ENCODE measurements at places on chromosomes 2 and 18.
A peak's percentile ranks its signal among the peaks of the same experiment; 100 is the strongest.

DNA sequence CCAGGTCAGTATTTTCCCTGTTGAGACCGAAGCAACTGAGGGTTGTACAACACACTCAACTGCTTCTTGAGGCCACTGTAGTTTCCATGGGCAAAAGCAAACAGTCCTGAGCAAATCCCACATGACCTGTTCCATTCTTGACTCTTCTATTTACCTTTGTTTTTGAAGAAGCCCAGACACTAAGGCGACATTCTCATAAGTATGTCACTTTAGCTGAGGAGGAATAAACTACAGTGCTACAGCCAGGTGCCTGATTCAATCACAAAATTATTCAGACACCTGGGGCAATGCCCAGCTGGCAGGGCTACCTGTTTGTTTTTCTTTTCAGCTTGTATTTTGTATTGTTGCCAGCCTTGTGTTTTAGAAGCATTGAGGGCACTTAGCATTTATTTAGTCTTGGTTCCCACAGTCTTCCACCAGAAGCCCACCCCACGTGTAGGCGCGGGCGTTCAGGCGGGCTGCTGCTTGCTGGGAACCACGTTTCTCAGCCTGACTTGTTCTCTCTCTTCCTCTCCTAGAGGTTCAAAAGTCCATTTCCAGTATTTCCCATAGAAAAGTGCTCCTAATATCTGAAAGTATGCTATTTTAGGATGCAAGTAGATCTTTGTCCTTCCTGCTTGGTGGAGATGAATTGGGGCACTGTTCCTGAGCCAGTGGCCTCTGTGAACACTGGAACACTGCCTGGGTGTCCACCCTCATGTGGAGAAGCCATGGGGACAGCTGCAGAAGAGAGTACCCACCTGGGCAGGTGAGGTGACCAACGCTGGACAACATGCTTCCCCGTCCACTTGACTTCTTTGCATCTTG, 99.0 kb upstream of the COPS8 start:
- DNase-seq: no peak

DNA sequence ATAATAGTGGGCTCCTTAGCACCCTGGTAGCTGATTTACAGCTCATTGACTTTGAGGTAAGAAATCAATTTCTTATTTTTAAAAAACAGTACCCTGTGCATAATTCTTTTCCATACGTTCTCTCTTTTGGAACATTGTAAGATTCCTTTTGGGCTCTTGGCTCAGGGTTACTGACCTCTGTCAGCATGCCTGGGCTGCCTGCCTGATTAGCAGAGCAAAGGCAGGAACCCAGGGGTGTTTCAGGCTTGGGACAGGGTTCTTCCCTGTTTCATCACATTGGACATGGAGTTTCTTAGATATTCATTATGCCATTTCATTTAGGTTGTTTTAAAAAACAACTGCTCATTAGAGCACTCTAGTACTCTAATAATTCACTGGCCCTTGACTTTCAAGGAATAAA, 73.8 kb upstream of the ITM2C start:
- no peak for DNase-seq

- no peak for DNase-seq
Measured at GRCh38 chr2:126368758-126369157, 287.2 kb upstream of the GYPC start.

- DNase-seq: no peak
Measured at GRCh38 chr2:157327200-157327599, 1.6 kb upstream of the ERMN start.

DNA sequence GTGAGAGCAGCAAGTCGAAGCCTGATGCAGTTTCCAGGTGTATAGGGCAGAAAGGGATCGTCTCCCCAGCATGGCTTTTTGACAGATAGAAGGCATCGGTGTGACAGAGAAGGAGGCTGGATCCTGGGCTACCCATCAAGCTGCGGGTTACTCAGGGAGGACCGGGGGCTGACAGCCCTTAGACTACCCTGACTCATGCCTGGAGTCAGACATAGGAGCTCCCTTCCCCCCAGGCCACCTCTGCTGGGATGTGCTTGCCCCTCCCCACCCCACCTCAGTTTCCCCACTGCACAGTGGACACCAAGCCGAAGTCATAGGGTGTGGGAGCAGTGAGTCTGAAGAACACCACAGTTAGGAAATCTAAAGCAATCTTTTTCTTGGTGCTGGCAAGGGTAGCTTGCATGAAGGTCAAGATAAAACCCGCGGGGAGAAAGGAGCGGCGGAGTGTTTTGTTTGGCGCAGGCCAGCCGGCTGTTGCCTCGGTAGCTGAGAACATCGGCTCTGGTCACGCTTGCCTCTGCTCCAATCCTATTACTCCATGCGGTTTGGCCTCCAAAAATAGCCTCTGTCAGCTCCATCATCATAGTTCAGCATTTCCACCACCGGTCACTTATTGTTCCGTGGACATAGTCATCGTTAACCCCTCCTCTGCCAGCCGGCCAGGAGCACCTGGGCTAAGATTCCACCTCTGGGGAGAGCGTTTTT, 169.2 kb upstream of the GLI2 start:
- peak; percentile 93 for DNase-seq

- peak; percentile 28 for DNase-seq
Measured at GRCh38 chr2:172484253-172484652, 56.9 kb downstream of the ITGA6 start.

DNA sequence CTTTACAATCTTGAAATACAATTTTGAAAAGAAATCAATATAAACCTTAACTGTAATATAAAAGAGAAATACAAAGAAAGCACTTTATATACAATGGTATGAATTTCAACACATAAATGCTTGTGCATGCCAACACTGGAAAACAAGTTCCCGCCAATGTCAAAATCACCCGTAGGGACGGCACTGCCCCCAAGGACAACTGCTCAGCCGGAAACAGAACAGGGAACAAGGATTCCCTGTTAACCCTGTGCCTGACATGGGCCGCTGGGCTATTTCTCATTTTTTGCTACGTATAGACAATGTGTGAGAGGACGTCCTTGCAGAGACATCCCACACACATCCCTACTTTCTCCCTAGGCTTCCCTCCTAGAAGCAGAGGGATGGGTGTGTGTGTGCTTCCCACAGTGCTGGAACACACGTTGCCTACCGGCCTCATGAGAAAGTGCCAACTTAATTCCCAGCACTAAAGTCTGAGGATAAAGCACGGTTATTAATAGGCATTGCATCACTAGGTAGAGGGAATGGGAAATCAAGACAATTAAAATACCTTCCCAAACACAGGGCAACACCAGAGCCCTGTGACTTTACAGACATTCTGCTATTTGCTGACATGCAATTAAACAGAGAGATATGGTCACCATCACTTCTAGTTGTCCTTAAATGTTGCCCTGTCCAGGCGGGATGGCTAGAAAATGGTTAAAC, 14.4 kb downstream of the AFG3L2 start:
- no peak for DNase-seq

DNA sequence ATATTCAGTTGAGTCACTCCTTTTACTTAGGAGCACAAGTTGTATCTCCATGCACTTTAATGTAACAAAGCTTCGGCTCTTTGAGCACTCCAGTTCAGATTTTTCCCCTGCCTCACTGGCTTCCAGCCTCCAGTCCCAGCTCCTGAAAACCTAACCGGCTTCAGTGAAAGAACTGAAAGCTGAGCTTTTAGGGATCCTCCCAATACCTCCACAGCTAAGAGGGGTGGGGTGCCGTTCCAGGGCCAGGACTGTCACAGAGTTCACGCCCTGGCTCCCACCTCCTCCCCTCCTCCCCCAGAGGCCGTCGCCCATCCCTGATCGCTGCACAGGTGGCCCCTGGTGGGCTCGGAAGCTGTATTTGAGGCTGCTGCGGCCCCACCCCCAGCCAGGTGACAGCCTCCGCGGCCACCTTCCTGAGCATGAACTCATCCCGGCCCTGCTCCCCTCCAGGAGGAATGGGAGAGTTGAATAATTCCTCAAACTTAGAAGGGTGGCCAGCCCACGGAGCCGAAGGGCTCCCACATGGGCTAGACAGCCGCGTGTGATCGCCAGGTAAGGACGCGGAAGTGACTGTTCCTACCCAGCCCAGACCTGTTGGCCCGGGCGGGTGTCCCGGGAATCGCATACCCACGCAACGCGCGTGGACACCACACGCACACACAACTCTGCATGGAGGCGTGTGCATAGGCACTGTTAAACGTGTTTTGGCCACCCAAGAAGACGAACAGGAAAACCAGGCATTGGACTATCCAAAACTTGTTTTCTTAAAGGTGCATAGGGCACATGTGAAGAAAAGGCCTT, 1.8 kb downstream of the MYO5B start:
- no peak for DNase-seq
